ENCODE measurements at places on chromosomes 13 and 19.

- DNase-seq = no peak
Measured at GRCh38 chr13:93867481-93867880, 612.0 kb downstream of the DCT start.

DNA sequence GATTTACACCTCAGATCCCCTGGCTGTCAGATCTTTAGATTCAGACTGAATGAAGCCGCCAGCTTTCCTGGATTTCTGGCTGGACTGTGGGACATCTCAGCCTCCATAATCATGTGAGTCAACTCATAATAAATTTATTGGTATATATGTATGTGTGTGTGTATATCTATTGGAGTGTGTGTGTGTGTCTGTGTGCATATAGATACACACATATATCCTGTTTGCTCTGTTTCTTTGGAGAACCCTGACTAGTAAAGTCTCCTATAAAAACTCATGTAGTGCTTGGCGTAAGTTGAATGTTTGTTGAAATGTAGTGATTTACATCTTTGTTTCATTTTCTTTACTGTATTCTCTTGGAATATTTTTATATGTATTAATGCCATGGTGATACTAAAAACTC is 499.5 kb upstream of the KLF12 start:
- DNase-seq = no peak

DNA sequence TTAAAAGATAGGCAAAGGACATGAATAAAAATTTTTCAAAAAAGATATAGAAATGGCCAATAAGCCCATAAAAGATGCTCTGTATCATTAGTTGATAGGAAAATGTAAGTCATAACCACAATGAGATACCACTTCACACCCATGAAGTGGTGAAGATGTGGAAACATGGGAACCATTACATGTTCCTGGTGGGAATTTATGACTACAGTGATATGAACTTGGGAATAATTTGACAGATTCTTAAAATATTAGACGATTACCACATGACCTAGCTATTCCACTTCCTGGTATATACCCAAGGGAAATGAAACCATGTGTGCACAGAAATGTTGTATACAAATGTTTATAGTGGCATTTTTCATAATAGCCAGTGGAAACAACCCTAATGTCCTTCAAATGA is 232.2 kb downstream of the GGACT start:
- no peak for DNase-seq

DNA sequence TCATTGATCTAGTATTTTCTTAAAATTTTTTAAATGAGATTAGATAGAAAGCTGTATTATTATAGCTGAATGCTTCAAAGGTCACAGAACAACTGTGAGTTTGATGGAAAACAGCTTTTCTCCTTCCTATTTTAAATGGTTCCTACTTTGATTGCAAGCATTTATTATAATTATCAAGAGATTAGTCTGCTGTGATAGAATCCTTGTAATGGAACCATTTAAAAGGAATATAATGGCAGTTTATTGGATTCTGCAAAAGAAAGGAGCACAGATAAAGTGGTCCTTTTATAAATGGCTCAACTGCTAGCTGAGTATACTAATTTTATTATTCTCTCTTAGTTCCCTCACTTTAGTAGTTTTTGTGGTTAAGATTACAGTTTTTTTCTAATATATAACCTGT is 87.0 kb downstream of the MAB21L1 start:
- no peak for DNase-seq

DNA sequence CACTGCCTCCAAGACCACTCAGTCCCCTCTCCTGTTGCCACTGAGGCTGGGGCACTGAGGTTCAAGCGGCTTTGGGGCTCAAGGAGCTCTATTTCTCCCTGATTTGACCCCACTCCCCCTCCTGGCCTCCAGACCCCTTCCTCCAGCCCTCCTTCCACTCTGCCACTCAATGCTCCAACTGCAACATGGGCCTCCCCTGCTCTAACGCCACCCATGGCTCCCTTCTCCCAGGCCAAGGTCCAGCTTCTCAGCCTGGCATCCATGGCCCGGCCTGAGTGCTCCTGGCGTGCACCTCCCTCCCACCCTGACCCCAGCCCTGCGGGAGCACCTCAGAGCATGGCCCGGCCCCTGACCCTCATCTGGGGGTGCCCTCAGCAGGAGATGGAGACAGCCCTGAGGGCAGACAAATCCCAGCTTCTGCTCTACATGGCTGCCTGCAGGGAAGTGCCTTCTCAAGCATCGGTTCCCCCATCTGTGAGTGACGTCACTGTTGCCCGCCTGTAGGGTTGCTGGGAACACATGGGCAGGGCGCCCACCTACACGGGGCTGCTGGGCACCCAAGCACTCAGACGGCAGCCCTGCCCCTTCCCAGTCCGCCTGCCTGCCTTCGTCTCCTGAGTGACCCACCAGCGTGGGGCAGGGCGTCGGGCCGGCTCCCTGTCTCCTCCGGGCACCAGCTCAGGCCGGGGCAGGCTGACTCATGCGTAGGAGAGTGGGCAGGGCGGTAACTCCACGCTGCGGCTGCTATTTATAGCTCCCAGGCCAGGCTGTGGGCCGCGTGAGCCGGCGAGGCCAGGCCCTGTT is 1.6 kb upstream of the DIRAS1 start:
- DNase-seq = no peak

GRCh38 chr13:74217811-74218210 is 83.6 kb upstream of the KLF12 start:
- DNase-seq = no peak

- DNase-seq = peak; percentile 4
Measured at GRCh38 chr19:35306473-35307246, 14.7 kb downstream of the MAG start.

- DNase-seq = no peak
Measured at GRCh38 chr13:40329781-40330485, 336.5 kb downstream of the FOXO1 start.

- peak; percentile 76 for DNase-seq
Measured at GRCh38 chr13:99442273-99442895, 58.9 kb upstream of the TM9SF2 start.
